Heart left ventricle (tissue), 16 donors: ENCODE measurements at places on chromosomes 2 and 18.
A peak's percentile ranks its signal among the peaks of the same experiment; 100 is the strongest.

DNA sequence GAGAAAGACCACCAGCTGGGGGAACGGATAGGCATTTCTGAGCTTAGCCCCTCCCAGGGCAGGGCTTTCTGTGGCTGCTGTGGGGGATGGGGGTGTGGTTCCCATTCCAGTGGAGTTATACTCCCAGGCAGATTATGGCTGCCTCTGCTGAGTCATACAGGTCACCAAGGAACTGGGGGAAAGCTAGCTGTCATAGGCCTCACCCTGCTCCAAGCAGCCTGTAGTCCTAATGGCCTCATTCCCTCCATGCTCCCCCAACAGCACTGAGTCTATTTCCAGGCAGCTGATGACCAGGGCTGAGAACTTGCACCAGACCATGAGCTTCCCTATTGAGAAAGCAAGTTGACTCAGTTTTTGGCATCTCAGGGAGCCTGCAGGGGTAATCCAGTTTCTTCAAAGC, 87.1 kb downstream of the GPR39 start:
- H3K27me3 ChIP-seq, result no peaks in the 10 kb centered on the region
- no peak for DNase-seq
- no peaks in the 10 kb centered on the region for H3K36me3 ChIP-seq
- no peaks in the 10 kb centered on the region for H3K4me1 ChIP-seq

GRCh38 chr2:119516121-119516520, 8.2 kb downstream of the SCTR start:
- H3K36me3 ChIP-seq, result no peaks in the 10 kb centered on the region
- no peaks in the 10 kb centered on the region for H3K27me3 ChIP-seq
- no peak for DNase-seq
- no peaks in the 10 kb centered on the region for H3K4me1 ChIP-seq
- no peak overlapping the region for H3K4me3 ChIP-seq

DNA sequence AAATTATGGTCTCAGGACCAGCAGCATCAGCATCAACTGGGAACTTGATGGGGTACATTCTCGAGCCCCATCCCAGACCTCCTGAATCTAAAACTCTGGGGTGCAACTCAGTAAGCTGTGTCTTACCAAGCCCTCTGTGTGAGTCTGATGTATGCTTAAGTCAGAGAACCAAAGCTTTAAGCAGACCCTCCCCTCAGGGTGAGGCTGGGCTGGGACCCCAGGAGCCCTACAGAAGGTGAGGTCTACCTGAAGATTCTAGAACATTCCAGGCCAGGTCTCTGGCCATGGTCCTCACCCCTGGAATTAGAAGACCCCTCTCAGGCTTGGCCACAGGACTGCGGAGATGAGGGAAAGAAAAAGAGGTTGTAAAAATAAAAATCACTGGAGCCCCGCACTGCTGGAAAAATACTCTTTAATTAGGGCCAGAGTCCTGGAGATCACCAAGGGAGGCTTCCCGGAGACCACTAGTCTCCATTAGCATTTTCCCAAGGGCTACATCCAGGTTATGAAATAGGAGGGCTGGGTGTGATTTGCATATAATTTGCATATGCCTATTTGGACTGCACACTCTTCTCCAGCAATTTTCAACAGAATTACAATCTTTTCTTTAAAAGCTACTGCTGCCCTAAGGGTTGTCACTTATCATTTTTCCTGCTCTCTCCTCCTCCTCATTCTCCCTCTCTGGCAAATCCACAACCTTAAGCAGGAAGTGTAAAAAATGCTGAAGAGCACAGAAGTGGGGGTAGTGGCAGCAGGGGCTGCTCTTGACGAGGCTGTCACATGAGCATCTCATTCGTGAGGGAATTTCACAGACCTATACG, 100.2 kb downstream of the ZBTB7C start:
- H3K4me3 ChIP-seq, result no peak overlapping the region
- DNase-seq, result no peak
- no peaks in the 10 kb centered on the region for H3K36me3 ChIP-seq
- no peaks in the 10 kb centered on the region for H3K27me3 ChIP-seq
- H3K4me1 ChIP-seq, result no peaks in the 10 kb centered on the region
- no peak overlapping the region for H3K27ac ChIP-seq

- no peak overlapping the region for H3K27ac ChIP-seq
- H3K36me3 ChIP-seq, result no peaks in the 10 kb centered on the region
- H3K4me3 ChIP-seq, result no peak overlapping the region
- no peaks in the 10 kb centered on the region for H3K4me1 ChIP-seq
These were observed 30.1 kb upstream of the FMNL2 start for GRCh38 chr2:152304836-152305235.

- no peak overlapping the region for H3K27ac ChIP-seq
- H3K4me3 ChIP-seq, result no peak overlapping the region
- no peaks in the 10 kb centered on the region for H3K36me3 ChIP-seq
- no peaks in the 10 kb centered on the region for H3K27me3 ChIP-seq
- no peaks in the 10 kb centered on the region for H3K4me1 ChIP-seq
These were observed 10.3 kb upstream of the DYTN start for GRCh38 chr2:206728277-206729199.

DNA sequence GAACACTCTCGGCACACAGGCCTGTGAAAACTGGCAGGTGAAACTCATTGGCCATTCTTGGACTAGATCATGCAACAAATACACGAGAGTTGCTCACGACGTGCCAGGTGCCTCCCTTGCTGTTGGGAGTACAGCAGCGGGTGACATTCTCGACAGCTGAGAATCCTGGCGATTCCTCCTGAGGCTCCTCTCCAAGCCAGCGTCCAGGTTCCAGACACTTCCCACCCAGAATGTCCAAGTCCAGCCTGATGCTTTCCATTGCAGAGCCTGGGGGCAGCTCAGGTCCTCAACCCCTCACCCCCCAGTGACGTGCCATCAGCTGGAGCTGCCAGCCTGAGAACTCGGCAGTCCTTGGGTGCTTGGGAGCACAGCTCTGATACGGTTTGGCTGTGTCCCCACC, 124.2 kb downstream of the PXDN start:
- no peaks in the 10 kb centered on the region for H3K36me3 ChIP-seq
- no peaks in the 10 kb centered on the region for H3K27me3 ChIP-seq
- no peak overlapping the region for H3K27ac ChIP-seq
- DNase-seq, result no peak
- no peaks in the 10 kb centered on the region for H3K4me1 ChIP-seq

GRCh38 chr2:167471332-167471731, 583.1 kb downstream of the XIRP2 start:
- no peaks in the 10 kb centered on the region for H3K36me3 ChIP-seq
- no peaks in the 10 kb centered on the region for H3K4me1 ChIP-seq
- no peaks in the 10 kb centered on the region for H3K27me3 ChIP-seq
- no peak overlapping the region for H3K27ac ChIP-seq

DNA sequence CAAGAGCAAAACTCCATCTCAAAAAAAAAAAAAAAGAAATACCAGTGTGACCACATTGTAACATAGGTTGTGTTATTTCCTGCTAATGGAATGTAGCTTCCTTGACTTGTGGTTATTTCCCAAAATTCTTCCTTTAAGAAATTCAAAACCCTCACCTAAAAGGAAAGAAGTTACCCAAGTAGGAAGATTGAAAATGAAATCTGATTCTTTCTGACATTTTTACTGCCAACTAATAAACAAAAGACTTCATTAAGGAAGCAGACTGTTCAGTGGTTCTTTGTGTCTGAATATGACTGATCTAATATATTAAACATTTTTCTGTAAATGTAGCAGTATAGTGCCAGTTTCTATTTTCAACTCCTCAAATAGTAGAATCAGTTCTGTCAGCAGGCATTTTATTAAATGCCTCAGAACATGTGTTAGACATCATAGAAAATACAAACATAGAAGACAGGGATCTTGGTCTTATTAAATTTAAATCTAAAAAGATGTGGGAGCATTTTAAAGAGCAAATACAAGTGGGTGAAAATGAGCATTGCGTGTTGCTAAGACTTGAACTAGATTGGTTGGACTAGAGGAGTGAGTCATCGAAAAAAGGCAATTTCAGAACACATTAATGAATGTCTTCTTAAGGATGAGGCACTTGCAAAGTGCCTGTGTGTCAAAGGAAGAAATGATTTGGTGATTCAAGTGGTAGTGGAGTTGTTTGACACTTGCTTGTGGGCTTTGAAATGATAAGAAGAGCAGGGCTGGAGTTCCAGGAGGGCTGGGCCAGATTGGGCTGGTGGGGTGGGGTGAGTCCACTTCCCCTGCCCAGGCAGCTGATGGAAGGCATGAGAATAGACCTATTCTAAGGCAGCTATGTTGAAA, 53.4 kb downstream of the PKP4 start:
- peaks cover 18% of the 10 kb centered on the region for H3K4me1 ChIP-seq
- H3K36me3 ChIP-seq, result peaks cover 7% of the 10 kb centered on the region
- no peak for DNase-seq
- H3K27ac ChIP-seq, result no peak overlapping the region

- no peaks in the 10 kb centered on the region for H3K27me3 ChIP-seq
- no peak overlapping the region for H3K4me3 ChIP-seq
- no peaks in the 10 kb centered on the region for H3K36me3 ChIP-seq
- no peaks in the 10 kb centered on the region for H3K4me1 ChIP-seq
- no peak overlapping the region for H3K27ac ChIP-seq
These were observed 216.3 kb downstream of the LDLRAD4 start for GRCh38 chr18:13434854-13435253.

GRCh38 chr2:61640406-61640805, 102.2 kb upstream of the XPO1 start:
- no peak overlapping the region for H3K27ac ChIP-seq
- no peaks in the 10 kb centered on the region for H3K27me3 ChIP-seq
- H3K36me3 ChIP-seq, result no peaks in the 10 kb centered on the region
- DNase-seq, result no peak
- H3K4me3 ChIP-seq, result no peak overlapping the region

GRCh38 chr18:23137097-23137635, 1.9 kb downstream of the CABLES1 start:
- H3K36me3 ChIP-seq, result no peaks in the 10 kb centered on the region
- H3K27ac ChIP-seq, result peak overlapping the region; percentile 35
- peak overlapping the region; percentile 56 for H3K4me3 ChIP-seq
- no peak for DNase-seq
- peaks cover 16% of the 10 kb centered on the region for H3K27me3 ChIP-seq
- peaks cover 6% of the 10 kb centered on the region for H3K4me1 ChIP-seq

DNA sequence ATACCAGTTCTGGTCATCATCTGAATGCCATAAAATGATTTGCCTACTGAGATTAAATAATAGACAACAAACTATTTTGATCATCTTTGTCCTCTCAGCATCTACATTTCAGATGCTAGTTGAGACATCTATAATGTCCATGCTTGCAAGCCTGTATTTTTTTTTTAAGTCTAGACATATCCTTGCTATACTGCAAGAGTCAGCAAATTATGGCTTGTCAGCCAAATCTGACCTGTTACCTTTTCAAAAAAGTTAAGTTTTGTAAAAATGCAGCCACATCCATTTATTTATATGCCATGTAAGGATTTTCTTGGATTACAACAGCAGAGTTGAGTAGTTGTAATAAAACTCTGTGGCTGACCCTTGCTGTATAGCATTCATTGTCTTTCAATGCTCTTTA, 1355.7 kb upstream of the FAM98A start:
- no peaks in the 10 kb centered on the region for H3K36me3 ChIP-seq
- no peaks in the 10 kb centered on the region for H3K4me1 ChIP-seq
